ENCODE measurements at places on chromosomes 6 and 20.

DNA sequence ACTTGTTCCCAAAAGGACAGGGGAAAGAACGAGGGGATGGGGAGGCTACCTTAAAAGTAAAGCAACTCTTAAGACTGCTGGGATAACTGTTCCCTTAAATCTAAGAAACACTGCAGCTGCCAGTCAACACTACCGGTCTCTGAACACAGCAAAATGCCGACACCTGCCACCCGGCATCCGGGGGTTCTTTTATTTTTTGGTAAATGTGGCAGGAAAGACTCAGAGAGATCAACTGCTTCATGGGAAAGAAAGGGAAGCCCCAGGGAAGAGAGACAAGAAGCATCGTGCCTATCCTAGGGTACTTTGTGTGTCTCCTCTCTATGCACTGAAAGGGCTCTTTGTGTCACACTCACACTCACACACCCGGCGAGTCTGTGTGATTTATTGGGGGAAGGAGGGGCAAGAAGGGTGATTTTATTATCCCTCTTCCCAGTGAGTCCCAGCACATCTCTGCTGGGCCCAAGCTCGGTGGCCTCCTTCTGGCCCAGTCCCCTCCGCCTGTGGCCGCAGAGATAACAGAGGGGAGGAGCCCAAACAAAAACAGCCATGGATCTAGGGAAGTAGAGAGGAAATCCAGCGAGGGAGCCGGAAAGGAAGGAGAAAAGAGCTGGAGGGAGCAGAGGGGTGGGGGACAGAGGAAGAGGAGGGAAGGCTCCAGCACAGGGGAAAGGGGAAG is 1.4 kb downstream of the FYN start:
- DNase-seq: no peak

DNA sequence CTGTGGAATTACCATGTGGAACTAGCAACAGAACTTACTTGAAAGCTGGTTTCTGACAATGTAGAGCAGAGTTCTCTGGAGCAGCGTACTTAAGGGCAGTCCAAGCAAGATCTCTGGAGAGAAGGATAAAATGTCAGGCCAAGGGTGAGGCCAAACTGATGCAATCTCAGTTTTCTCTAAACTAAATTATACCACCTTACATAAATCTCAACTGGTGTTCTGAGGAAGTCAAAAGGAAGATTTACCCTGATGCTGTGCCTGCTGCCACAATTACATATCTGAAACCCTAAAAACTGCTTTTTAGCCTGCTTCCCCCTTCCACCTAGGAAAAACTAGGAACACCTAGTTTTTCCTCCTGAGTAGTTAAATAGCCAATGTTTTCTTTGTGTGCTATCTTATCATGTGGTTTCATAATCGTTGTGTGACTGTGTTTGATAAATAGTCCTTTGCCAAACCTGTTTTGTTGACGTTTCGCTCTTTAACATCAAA is 28.1 kb downstream of the NCOA7 start:
- no peak for DNase-seq

- DNase-seq: no peak
Observed at GRCh38 chr20:53337390-53338101, 256.1 kb downstream of the ZNF217 start.

- DNase-seq: no peak
Observed at GRCh38 chr6:15879371-15880261, 216.8 kb upstream of the DTNBP1 start.

DNA sequence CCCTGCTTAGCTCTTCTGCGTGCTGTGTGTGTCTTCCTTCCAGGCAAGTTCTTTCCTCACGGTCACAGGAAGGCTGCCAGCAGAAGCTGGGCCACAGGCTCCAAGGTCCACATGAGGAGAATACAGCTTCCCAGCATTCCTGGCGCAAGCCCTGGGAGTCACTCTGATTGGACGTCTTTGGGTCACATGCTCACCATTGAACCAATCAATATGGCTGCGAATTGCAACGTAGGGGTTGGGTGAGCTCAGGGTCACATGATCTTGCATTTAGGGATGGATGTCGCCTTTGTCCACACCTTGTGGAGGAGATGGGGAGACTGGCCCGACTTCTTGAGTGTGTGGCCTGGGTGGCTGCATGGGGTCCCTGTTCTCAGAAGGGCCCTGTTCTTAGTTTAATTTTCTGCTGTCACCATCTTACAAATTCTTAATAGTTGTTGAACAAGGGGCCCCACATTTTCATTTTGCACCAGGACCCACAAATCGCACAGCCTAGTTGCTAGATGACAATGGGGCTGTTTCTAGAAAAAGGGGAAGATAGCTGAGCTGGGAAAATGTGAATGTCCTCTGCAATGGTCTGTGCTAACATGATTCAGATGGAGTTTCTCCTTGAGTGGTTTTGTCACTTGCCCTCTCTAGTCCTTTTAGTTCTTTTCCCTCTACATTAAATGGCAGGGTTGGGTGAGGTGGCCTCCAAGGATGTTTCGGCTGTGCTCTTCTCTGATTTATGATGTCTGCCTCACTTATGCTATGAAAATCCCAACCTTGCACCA is 149.6 kb downstream of the CDH26 start:
- DNase-seq: no peak

- peak; percentile 55 for DNase-seq
Observed at GRCh38 chr20:63652192-63652980, 838 bp downstream of the STMN3 start.

All from NCI-H1436 (cell line).